ENCODE measurements at places on chromosomes 2 and 18.
A peak's percentile ranks its signal among the peaks of the same experiment; 100 is the strongest.

DNA sequence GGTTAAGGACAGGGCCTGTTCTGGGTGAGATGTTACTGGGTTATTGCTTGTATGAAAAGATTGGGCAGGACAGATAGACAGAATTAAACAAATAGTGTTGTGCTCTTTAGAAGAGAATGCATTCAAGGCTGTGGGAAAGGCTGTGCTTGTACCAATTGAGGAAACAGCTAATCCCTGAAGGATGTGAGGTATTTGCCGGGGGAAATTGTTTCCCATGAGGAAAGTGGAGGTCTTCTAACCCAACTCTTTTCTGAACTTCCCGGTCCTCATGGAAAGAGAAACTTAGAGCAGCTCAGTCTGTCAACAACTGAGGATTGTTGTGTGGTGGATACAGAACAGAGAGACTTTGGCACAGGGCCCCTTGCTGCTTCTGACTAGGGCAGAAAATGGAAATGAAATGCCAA is 9.5 kb downstream of the SLC1A4 start:
- no peak for DNase-seq

DNA sequence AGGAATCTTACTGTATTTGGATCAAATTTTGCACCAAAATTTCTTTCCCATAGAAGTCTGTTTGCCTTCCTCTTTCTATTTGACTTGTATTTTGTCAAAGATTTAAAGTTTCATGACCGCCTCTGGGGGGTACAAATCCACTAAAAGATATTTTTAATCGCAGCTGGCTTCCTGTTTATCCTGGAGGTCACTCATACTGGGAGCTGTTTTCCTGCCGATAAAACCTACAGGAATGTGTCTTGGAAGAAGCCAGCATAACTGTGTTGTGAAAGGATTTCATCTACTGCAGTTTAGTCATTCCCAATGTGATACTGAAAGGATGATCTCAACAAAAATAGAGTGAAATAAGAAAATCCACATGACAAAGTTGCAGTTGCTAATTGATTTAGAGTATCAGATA is 184.0 kb downstream of the RIT2 start:
- no peak for DNase-seq

- no peak for DNase-seq
Observed at GRCh38 chr2:59585655-59586054, 967.8 kb downstream of the BCL11A start.

GRCh38 chr2:135132314-135132713 is 80.2 kb downstream of the RAB3GAP1 start:
- DNase-seq = no peak

DNA sequence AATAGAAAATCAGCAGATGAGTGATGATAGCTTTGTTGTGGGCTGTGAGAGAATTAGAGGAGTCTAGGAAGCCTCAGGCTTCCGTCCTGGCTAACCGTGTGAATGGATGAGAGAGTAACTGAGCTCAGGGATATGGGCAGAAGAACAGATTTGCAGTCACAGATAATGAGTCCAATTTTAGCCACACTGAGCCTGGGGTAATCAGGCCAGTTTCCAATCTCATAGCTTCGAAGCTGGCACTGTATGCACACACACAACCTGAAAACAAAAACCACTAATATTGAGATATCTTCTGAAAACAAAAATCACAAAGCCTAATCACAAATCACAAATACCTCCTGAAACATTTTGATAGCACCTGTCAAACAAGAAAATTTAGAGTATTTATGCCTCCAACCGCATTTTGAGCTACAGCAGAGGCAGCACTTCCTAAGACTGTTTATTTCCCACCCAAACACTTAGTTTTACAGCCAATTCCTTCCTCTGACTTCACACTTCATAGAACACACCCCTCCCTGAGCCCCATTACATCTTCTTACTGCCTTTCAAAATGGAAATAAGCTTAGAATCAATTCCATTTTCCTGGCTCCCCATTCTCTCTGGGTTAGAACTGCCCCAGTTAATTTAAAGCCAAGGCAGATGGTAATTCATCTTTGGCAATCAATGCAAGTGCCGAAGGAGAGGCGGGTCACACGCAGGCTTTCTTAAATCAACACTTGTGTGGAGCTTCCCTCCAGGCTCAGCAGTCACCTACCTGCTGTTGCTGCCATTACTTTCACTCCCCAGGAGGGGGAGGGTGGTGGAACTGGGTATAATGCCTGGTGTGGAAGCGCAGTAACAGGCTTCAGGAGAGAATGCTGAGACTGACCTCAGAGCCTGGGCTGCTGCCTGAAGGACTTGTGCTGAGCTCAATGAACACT is 18.9 kb downstream of the TTR start:
- peak; percentile 55 for DNase-seq

GRCh38 chr2:174325373-174326160 is 9.2 kb upstream of the SP9 start:
- DNase-seq = peak; percentile 55

DNA sequence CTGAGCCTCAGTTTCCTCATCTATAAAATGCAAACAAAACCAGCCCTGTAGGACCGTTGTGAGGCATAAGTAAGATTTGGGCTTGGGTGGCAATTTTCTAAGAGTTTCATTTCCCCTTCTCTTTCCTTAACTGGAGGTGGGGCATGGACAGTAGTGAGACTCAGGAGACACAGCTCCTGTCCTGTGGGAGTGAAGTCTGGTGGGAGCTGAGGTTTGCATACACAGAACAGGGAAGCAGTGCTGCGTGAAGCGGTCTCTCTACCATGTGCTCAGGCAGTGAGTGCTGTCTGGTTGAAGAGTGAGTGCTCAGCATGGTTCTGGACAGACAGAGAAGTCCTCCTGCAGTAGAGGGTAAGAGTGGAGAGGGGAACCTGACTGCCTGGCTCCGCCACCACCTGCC is 62.3 kb upstream of the MCFD2 start:
- DNase-seq = no peak

Measured in hematopoietic multipotent progenitor cell treated with erythropoietin and hydrocortisone succinate and interleukin-3 and kit ligand, for 4 days (in vitro differentiated cells).